ENCODE measurements at places on chromosomes 6 and 20.

DNA sequence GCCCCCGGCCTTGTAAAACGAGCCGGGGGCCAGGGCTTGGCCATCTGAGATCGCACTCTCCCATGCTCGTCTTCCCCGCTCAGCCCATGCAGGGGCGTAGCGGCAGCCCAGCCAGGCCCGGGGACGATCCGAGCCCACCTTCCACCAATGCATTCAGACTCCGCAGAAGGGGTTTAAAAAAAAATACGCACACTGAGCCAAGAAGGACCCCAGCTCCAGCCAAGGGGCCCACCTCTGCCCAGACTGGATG, 320 bp downstream of the GSTA4 start:
- peak; percentile 38 for DNase-seq

GRCh38 chr6:9675122-9675521, 739.8 kb downstream of the TFAP2A start:
- no peak for DNase-seq

DNA sequence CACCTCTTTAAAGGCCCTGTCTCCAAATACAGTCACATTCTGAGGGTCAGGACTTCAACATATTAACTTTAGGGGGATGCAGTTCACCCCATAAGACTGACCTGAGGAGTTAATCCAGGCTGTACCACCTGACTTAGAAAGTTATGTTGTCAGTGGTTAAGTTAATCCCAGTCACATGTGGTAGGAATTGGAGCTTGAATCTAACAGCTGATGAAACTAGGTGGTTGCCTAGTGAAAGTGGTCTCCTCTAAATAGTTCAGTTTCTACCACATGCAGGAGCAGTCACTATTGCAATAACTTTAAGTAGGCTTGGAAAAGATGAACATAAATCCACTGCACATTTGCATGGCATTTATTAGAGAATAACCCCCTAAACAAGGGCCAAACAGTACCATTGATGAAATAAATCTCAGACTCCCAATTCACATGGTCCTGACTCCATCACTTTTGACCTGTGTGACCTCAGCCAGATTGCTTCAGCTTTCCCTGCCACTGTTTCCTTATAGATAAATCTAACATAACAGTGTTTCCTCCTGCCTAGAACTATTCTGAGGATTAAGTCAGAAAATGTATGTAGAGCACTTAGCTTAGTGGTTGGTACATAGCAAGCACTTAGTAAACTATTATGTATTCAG, 20.1 kb downstream of the SAMD5 start:
- no peak for DNase-seq

- DNase-seq = no peak
These were observed 41.3 kb upstream of the QKI start for GRCh38 chr6:163373240-163373639.

- DNase-seq = no peak
These were observed 37.7 kb downstream of the MAP3K4 start for GRCh38 chr6:161029195-161029809.

DNA sequence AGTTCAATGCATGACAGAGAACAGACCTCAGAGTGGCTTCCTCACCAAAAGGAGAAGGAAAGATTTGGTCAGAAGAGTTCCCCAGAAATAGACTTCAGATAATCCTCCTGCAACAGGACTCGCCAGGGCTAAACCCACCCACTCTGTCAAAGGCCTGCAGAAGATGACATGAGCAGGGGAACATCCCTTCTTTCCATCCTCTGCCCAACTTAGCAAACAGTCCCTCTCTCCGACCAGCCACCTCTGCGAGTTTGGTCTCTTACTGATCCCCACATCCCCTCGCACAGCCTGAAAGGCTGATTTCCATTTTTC, 7.5 kb downstream of the NFATC2 start:
- no peak for DNase-seq

DNA sequence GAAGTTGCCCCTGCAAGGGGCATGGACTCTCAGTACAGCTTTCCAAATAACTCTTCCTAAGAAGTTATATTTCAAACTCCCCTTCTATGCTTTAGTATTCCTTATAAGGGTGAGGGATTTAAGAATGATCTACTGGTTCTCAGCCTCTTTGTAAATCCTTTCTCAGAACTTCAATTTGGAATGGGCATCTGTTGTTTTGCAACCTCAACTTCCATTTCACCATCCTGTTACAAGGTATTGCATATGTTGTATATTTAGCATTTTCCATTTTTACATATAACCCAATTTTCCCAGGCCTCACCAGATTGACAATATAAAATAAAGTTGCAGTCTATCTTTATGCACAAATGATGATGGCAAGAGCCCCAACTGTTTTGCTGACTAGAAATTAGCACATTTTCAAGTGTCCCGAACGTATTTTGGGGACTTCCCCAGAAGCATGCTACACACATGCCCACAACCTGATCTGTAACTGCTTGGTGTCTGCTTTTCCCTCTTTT, 154.9 kb upstream of the CARMIL1 start:
- DNase-seq = no peak

DNA sequence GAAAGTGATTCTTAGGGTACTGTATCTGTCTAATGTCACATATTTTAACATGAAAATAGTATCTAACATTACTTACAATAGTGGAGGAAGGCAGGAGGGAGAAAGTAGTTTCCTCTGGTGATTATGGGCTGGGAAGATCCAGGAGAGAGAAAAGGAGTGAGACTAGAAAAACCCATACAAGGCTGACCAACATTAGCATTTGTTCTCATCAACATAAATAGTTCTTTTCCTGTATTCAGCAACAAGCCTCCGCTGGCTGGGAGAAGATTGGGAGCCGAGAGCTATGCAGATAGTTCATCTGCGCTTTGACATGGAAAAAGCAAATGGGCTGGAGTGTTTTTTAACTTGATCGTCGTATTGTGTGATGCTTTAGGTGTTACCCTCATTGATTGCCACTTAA, 239.4 kb downstream of the PHACTR1 start:
- DNase-seq = no peak

- DNase-seq = peak; percentile 44
These were observed 9.5 kb downstream of the DDX27 start for GRCh38 chr20:49228676-49229075.

- DNase-seq = no peak
These were observed 21.5 kb upstream of the AAR2 start for GRCh38 chr20:36214684-36215256.

DNA sequence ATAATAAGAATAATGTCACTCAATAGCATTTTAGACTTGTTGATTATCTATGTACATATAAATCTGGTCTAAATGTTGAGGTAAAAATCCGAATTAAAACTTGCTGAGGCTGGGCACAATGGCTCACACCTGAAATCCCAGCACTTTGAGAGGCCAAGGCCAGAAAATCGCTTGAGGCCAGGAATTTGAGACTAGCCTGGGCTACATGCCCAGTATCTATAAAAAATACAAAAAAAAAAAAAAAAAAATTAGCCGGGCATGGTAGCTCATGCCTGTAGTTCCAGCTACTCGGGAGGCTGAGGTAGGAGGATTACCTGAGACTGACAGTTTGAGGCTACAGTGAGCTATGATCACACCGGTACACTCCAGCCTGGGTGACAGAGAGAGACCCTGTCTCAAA, 34.2 kb upstream of the SUPT3H start:
- no peak for DNase-seq

- DNase-seq = no peak
These were observed 8.6 kb downstream of the FAM50B start for GRCh38 chr6:3857468-3858456.

DNA sequence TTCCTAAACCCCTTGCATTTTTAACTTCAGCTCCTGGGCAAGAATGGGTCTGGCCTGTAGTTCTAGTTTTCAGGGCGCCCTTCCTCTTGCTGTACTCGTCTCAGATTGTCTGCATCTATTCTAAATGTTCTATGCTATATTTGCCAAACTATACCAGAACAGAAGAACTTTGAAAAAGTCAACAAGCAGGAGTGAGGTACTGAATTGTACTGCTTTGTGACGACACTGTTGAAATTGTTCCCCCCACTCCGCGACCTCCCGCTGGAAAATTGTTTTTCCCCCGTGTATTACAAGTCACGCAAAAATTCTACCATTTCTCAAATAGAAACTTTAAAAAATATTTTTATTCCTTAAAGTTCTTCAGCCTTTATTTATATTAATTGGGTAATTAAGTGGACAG, 73.9 kb downstream of the CBFA2T2 start:
- no peak for DNase-seq
